Nucleus accumbens (tissue), 56 donors: ENCODE measurements at places on chromosomes 1 and 21.

DNA sequence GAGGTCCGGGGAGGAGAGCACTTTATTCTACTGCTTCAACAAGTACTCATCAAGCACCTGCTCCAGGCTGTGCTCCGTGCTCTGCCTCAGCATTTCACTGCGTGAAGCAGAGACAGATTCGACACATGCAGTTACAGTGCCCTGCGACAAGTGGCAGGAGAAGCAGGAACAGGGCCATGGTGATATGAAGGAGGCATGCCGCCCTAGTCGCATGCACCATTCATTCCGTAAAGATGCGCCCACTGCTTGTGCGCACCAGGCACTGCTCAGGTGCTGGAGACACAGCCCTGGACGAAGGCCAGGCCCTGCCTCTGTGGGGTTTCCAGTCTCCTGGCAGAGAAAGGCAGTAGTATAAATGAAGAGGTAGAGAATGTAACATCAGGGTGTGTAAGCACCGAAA is 206.6 kb downstream of the HIVEP3 start:
- DNase-seq = no peak

DNA sequence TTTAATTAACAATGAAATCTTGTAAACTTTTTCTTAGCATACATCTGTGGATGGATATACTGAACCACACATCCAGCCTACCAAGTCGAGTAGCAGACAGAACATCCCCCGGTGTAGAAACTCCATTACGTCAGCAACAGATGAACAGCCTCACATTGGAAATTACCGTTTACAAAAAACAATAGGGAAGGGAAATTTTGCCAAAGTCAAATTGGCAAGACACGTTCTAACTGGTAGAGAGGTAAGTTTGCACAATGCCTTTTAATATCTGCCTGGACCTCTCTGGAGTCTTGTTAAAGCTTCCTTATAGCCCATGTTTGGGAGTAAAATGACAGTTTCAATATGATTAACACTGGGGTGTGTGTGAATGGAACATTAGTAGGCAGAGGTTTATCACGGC is 51.4 kb downstream of the MARK1 start:
- DNase-seq = no peak

- DNase-seq = no peak
Measured at GRCh38 chr1:166638137-166638536, 201.1 kb upstream of the POGK start.

- no peak for DNase-seq
Measured at GRCh38 chr1:44040846-44041245, 9.6 kb upstream of the SLC6A9 start.

GRCh38 chr1:156860628-156861423 is at the start of gene NTRK1:
TSS of gene NTRK1 (plus strand) at chr1:156860865. CDS start at chr1:156860935, 70 bp downstream.
- DNase-seq = peak; percentile 24

DNA sequence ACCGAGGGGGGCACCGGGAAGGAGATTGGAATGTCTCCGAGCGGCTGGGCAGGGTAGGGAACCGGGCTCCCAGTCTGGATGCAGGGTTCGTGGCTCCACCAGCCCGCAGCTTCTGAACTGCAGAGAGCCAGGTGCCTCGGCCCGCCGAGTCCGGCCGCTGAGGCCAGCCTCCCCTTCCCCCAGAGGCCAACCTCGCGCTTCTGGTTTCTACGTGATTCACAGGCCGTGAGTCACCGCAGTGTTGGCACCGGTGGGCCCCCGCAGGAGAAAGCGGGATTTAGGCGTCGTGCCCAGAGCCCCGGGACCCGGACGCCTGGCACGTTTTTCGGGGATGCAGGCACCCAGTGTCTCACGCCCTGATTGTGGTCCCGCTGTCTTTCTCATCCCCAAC is 458 bp downstream of the CRABP2 start:
- DNase-seq = no peak

DNA sequence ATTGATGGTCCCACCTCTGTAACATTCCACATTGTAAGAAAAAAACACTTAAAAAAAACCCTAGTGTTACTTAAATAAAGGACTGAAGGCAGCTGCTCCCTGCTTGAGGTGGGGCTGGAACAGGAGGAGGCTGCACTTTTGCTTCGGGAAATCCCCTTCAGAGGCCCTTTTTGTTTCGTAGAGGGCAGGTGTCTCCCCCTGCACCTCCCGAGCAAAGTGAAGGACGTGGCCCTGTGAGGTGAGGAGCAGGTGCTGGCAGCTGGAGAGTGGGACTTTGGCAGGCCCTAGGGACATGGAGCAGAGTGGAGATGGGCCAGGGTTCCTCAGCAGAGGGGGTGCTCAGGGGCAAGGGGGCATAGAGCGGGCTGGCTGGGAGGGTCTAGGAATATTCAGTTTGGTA is 33.4 kb upstream of the WNT4 start:
- no peak for DNase-seq

DNA sequence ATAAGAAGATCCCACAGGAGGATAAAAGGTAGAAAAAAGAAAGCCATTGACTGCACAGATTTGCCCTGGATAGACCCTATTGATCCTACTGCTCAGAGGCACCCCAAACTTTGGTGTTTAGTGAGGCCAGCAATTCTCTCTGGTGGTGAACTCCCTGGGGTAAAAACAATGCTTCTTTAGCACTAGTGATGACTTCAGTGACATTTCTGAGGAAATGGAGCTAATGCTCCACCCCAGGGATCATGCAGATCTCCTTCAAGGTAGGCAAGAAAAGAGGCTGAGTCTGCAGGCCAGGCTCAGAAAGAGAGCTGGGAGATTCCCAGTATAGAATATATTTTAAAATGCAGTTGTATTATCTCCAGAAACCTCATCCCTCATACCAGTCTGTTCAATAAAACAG is 140.3 kb downstream of the LMX1A start:
- no peak for DNase-seq

GRCh38 chr21:34890724-34891612 is 158.1 kb downstream of the RUNX1 start:
- no peak for DNase-seq

DNA sequence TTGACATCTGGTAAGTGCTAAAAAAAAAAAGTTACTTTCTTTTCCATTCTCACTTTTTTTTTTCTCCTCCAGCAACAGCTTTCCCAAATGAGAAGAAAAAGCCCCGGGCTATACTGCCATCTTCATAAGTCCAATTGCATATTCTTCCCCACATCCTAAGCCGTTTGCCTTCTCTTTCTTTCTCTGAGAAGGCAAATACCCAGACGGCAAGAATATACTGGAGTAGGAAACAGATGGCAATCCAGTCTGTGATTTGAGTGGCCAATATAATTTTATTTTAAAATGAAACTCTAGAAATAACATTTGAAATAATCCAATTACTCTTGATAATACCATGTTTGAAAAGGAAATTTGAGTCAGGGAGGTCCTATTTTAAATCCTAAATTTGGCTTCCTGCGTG is 44.6 kb upstream of the GREM2 start:
- no peak for DNase-seq

GRCh38 chr1:65971547-65971946 is 178.9 kb downstream of the PDE4B start:
- DNase-seq = no peak

DNA sequence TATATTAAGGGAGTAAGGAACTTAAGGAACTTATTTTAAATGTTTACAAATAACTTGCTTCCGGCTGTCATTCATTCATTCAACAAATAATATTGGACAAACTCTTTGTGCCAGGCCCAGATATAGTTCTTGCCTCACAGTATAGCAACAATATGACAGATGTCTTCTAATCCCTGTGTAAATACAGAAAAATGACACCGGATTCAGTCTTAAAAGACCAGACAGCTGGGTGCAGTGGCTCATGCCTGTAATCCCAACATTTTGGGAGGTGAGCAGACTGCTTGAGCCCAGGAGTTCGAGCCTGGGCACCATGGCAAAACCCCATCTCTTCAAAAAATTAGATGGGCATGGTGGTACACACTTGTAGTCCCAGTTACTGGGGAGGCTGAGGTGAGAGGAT is 23.7 kb downstream of the EIF2B3 start:
- no peak for DNase-seq

- DNase-seq = no peak
Measured at GRCh38 chr1:208410409-208410808, 166.2 kb upstream of the PLXNA2 start.

- no peak for DNase-seq
Measured at GRCh38 chr1:37362594-37363385, 111.6 kb upstream of the ZC3H12A start.

GRCh38 chr1:247961791-247962190 is 3.2 kb upstream of the OR2AK2 start:
- DNase-seq = no peak

DNA sequence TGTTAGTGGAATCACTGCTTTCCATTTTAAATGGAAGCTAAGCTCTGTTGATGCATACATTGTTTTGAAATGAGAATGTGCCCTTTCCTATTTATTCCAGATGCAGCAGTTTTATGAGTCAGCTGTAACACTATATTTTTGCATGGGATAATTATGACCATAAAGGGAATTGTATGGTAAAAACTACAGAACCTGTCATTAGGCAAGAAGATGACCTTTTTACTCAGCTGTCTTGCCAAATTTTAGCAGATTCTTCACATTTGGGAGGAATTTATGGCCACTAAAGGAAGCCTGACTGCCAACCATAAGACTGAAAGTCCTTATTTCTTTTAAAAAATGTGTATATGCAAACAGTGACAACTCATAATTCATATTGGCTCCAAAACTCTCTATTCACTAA is 356.3 kb upstream of the PRMT6 start:
- no peak for DNase-seq

GRCh38 chr1:34364376-34364775 is 187.7 kb downstream of the C1orf94 start:
- no peak for DNase-seq

DNA sequence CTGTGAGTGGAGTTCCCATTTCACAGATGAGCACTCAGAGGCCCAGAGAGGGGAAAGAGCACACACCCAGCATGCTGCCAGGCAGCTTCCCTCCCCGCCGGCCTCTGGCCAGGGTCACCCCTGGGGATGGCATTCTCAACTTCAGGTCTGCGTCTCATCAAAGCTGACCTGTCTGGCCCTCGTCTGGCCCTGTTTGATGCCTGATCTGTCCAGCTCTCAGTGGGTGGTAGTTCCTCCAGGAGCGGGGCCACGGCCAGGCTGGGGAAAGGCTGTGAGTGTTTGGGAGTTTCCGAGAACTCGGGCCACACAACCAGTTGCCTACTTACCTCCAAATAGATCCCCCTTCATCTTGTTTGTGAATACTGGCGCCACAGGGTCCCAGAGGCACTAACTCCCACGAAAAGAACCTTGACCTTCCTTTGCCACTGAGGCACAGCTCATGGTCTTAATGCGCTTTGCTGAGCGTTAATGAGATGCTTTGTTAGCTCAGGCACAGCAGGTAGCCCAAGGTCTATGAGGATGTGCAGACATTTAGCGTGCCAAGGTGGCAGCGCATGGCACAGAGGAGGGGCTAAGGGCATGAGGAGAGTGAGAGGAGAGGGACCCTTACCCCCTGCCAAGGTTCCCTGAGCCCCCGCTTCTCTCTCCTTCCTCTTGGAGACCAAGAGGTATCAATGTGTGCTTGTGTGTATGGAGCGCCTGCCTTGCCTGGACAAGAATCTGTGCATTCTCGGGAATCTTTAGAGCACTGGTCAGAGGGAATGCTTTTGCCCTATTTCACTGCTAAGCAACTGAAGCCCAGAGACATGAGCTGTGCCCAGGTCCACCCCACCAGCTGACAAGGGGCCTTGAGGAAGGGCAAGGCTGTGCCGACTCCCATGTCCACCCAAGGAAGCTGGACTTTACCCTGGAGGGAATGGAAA is 61.2 kb downstream of the DISP3 start:
- DNase-seq = no peak

- peak; percentile 14 for DNase-seq
Measured at GRCh38 chr1:21397813-21398188, 42.1 kb upstream of the NBPF3 start.

DNA sequence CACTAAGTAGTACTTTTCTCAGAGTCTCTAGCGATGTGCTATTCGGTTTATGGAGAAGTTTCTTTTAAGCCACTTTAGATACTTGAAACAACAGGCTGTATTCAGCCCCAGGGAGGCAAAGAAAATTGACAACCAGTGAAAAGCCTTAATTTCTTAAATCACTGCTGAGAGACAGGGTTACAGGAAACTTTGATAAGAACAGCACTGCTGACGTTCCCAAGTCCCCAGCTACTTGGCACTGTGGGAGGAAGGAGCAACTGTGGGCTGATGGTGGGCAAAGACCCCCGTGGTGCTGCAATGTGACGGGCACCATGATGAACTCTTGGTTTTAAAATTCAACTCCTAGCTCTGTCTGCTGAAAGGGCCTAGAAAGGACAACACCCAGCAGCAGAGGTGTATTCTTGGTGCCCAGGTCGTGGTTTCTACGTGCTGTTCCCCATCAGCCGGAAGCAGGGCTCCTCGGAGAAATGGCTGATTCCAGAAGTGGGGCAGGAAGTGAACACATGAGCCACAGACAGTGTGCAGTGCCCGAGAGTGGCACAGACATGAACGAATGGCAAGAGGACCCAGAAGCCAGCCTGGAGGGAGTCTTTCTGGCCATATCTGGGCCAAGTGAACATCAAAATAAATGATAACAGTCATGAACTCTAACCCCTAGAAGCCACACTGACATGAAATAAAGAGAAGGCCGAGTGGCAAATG is 5.3 kb downstream of the PTTG1IP start:
- no peak for DNase-seq

GRCh38 chr21:42514883-42515228 is 1.2 kb downstream of the SLC37A1 start:
- no peak for DNase-seq

- DNase-seq = no peak
Measured at GRCh38 chr1:240739754-240740153, 127.8 kb upstream of the GREM2 start.

DNA sequence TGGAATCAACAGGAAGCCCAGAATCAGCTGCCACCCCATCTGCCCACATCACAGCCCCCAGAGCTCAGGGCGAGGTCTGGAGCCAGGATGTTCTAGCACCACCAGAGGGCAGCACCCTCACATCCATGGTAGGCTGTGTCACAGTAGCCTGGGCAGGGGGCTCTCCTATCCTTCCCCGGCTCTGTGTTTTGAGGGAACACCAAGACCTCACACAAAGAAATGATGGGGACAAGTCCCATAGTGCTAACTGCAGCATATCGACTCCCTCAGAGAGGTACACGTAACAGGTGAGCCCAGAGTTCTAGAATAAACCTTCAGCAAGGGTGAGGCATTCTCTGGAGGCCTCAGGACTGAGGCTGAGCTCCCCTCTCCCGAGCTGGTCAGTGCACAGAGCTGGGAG is 2.3 kb upstream of the KCNC4 start:
- peak; percentile 15 for DNase-seq

- no peak for DNase-seq
Measured at GRCh38 chr1:15347182-15347581, 62.5 kb upstream of the EFHD2 start.

- DNase-seq = peak; percentile 70
Measured at GRCh38 chr1:158998781-158999161, 10.9 kb upstream of the IFI16 start.

- DNase-seq = no peak
Measured at GRCh38 chr1:89873288-89873687, 52.5 kb downstream of the LRRC8D start.

GRCh38 chr1:1345384-1345783 is 3.8 kb downstream of the DVL1 start:
- DNase-seq = no peak
